NCI-H1694 (cell line): ENCODE measurements at places on chromosomes 1 and 21.

GRCh38 chr1:32702599-32703478 is at the start of gene SYNC:
SYNC (minus strand) TSS chr1:32702770; CDS start chr1:32702660, 110 bp downstream.
- DNase-seq, result no peak

GRCh38 chr1:93811326-93812065 is 67.5 kb downstream of the DNTTIP2 start:
- DNase-seq, result no peak

- DNase-seq, result no peak
Observed at GRCh38 chr1:171251952-171252300, 3.6 kb downstream of the FMO1 start.

DNA sequence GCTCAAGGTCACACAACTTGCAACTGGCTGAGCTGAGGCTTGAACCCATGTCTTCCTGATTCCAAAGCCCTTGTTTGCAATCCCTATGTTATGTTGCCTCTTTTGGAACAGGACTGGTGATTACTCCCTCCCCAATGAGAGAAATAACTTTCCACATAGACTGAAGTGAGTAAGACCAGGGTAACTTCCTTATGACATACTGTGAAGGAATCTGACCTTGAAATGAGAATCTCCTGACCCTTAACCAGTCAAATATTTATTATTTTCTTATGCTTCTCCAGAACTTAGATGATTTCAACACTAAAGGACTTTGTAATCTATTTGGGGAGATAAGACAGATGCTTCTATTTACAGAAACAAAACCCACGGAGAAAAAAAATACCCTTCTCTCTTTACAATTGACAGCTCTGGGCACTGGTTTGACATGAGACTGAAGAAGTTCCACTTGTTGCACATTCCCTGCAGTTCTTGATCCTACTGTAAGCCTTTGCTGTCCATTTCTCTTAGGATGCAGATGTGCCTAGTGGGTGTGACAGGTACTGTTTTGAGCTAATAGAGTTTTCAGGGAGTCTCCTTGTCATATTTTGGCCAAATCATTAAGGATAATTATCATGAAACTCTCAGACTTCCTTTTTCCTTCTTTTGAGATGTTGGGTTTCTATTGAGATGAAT is 3.9 kb upstream of the RPTN start:
- no peak for DNase-seq

- peak; percentile 73 for DNase-seq
Observed at GRCh38 chr1:213987422-213987926, 299 bp upstream of the PROX1 start.

GRCh38 chr1:8908388-8909151 is 30.1 kb upstream of the ENO1 start:
- DNase-seq, result no peak

GRCh38 chr1:24857507-24858133 is 72.5 kb downstream of the RUNX3 start:
- DNase-seq, result no peak

GRCh38 chr1:53083636-53084588 is 21.9 kb downstream of the PODN start:
- DNase-seq, result no peak

DNA sequence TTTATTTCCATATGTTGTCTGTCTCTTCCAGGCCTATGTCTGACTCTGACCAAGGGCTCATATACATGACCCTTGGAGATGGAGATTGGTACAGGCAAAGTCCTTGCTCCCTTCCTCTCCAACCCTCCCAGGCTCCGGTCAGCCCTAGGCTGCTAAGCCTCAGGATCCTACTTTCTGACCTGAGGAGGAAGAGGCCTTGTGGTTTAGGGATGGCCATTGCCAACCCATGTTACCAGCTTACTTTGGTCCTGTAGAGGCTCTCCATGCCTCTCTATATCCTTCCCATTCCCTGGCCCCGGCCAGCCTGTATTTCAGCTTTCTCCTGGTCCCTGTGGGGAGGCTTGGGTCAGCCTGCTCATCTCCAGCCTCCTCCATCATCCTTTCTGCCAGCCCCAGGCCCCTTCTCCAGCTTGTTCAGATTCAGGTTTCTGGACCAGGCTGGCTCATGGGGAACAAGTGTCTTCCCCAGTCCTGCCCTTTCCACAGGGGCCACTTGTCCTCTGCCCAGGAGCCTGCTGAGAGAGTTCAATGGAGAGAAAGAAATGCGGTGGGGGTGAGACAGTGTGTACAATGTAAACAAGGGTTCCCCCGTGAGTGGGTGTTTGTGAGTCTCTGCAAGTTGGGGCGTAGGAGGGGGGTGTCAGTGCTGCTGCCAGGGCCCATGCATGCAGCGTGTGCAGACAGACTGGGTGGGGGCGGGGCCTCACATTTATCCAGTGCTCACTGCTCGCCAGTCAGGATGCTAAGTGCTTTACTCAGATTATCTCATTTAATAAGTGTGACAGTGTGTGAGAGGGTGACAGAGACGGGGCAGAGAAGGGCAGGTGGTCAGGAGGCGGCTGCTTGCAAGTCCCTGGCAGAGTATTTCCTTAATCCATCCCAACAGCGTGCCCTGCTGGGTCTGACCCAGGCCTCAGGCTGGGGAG is 31.3 kb upstream of the FOXO6 start:
- DNase-seq, result no peak

GRCh38 chr1:116497656-116498055 is 73.2 kb downstream of the CD58 start:
- no peak for DNase-seq

DNA sequence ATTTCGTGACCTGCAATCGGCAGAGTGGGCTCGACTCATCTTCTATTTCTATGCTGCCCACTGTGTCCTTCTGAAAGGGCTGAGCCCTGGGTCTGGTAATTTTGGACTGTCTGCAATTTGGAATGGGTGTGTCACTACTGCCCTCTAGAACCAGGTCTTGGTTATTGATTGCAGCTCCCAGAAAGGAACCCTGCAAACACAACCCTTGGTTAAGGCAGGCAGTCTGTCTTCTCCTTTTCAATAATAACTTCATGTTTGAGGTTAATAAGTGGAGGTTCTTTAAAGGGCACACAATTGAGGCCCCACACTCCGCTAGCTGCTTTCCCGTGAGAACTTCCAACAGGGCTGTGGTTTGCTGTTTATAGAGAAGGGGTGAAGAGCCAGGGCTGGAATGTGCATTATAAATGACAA is 79.9 kb upstream of the LYST start:
- no peak for DNase-seq

GRCh38 chr1:2481885-2482284 is 5.8 kb downstream of the PLCH2 start:
- DNase-seq, result no peak

GRCh38 chr21:44510109-44510507 is 29.9 kb downstream of the KRTAP10-1 start:
- no peak for DNase-seq

DNA sequence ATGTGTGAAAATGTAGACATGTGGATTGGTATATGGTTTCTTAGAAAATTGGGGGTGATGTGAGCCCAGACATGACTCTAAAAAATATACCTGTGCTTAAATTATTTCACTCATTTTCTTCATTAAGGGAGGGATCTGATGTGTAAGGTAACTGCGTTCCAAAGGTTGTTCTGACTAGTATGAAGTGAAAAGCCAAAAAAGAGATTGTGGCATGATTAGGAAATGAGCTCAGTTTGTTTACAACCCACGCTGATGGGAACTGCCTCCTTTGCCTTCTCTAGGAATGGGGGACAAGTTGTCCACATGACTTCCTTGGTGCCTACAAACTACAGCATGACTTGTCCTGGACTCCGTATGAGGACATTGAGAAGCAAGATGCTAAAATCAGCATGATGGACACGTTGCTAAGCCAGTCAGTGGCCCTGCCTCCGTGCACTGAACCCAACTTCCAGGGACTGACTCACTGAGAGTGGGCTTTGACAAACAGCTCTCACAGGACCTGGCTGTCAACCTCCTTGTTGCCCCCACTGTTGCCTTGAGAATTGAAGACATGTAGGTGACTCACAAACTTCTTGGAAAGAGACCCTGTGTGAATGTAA is 8.0 kb downstream of the C1orf50 start:
- DNase-seq, result no peak

DNA sequence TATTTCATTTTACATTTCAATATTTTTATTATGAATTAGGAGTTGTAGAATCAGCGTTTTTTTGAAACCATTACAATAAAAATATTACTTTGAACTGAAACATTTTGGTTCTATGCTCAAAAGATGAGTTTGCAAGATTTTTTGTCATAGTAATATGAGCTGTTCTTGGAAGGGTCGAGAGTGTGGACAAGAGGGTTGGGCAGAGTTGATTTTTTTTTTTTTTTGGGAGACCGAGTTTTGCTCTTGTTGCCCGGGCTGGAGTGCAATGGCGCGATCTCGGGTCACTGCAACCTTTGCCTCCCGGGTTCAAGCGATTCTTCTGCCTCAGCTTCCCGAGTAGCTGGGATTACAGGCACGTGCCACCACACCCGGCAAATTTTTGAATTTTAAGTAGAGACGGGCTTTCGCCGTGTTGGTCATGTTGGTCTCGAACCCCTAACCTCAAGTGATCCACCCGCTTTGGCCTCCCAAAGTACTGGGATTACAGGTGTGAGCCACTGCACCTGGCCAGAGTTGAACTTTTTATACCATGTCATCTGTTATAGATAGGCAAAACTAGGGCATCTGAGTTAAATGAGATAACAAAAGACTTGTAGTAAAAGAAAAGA is 3.3 kb downstream of the CACYBP start:
- no peak for DNase-seq

DNA sequence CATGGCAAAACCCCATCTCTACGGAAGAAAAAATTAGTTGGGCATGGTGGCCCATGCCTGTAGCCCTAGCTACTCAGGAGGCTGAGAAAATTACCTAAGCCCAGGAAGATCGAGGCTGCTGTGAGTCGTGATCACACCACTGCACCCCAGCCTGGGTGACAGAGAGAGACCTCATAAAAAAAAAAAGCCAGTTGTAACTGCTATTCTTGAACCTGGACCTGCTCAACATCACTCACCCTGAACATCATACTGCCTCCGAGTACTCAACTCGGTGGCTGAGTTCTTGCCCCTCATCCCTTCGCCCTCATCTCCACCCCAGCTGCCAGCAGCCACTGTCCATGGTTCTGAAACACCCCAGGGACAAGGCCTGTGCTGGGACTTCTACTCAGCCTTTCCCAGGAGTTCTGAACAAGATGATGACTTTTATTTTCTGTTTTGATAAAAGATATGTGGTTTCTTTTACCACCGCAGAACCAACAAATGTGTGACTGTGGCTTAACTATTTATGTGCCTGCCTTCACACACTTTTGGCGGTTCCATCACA is 5.4 kb upstream of the DISP3 start:
- no peak for DNase-seq

DNA sequence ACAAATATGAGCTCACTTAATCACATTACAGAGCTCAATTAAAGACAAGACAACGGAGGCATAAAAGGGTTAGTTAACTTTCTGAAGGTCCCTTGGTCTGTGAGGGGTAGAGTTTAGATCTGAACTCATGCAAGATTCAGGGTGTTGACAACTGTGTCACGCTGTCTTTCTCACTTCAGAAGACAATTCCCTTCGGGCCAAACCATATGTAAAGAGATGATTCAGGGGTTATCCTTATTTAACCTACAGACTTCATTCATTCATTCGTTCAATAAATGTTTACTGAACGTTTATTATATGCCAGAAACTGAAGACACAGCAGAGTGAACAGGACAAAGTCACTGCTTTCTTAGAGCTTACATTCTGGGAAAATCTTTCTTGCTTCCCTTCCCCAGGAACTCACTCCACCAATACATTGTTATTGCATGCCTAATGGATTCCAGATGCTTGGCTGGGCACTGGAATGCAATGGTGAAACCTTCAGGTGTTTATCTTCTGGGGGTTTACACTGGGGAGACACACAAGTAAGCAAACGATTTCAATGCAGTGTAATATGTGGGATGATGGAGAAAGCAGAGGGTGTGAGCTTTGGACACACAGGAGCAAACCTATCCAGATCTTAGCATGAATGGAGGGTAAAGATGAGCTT is 6.4 kb downstream of the XCL1 start:
- DNase-seq, result no peak

GRCh38 chr1:47214549-47214948 is 17.5 kb downstream of the TAL1 start:
- DNase-seq, result no peak

DNA sequence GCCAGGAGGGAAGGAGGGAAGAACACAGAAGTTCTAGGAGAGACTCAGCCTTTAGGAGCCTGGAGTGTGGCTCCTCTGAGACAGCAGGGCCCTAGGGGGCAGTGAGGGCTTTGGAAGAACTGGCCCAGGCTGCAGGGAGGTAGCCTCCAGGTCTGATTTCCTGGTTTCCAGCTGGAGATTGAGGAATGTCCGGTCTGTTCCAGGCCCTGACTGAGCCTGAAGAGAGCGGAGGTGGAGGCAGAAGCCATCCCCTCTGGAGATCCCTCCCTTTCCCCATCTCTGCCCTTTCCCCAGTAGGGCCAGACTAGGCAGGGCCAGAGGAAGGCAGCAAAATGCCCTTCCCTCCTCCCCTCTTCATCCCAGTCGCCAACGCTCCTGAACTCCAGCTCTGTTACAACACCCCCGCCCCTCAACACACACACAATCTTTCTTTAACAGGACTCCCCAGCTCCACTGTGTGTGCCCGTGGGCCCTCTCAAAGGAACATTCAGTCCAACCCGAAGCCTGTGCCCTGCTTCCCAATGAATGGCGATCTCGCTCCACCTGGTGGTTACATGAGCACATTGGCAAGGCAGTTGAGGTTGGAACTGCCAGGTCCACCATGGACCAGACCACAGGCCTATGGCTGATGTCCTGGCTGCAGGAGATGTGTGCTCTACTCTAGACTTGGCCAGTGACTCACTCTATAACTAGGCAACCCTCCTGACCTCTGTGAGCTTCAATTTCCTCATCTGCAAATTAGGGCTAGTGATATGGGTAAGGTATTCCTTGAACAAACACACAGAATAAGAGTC is 32.0 kb downstream of the MAP7D1 start:
- peak; percentile 69 for DNase-seq

GRCh38 chr1:113983826-113984225 is 4.6 kb downstream of the OLFML3 start:
- DNase-seq, result no peak

DNA sequence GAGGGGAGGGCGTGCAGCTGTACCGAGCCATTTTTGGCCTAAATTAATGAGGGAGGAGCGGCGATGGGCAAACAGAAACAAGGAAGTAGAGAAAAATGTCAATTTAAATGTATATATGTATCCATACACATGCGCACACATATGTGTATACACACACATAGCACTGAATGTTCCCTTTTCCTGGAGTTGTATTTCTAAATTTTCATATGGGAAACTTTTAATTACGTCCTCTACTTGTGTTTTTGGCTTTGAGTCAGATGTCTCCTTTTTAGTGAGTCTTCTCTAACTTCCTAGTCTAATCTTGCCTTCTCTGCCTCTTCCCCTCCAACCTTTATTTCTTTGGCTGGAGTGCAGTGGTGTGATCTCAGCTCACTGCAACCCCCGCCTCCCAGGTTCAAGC is 15.4 kb upstream of the CYYR1 start:
- DNase-seq, result no peak

GRCh38 chr1:156465747-156466365 is 34.7 kb downstream of the MEF2D start:
- DNase-seq, result no peak
